ENCODE measurements at places on chromosomes 1 and 21.

DNA sequence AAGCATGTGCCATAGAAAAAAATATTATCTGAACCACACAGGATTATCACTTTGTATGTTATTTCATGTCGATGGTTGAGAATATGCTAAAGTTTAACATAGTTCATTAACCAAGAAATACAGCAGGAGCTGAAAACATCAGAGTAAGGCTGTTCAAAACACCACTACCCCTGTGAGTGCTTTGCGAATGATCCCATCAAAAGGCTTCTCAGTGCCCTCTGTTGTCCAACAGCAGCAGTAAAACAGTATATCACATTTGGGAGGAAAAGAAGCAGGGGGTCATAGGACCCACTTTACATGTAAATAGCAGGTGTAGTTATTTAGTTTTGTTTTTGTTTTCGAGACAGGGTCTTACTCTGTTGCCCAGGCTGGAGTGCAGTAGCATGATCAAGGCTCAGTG lies 289.4 kb upstream of the FMN2 start:
- DNase-seq = no peak

GRCh38 chr21:43972850-43973633 lies 39.1 kb upstream of the TRAPPC10 start:
- no peak for DNase-seq

- DNase-seq = no peak
These were observed 25.8 kb upstream of the VPS26C start for GRCh38 chr21:37292941-37293340.

DNA sequence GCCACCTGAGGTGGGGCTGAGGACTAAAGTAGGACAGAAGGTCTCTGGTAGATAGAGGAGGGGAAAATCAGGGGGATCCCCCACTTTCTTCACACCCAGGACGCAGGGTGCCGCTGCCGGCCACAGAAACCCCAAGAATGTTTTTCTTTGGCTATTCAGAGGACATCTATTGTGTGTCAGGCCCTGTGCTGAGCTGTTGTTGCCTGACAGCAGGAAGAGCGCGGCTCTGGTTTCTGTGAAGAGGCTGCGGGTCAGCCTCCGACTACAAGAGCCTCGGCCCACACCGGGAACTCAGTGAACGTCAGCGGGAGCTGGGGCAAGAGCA lies 407 bp upstream of the PIGV start:
- no peak for DNase-seq

DNA sequence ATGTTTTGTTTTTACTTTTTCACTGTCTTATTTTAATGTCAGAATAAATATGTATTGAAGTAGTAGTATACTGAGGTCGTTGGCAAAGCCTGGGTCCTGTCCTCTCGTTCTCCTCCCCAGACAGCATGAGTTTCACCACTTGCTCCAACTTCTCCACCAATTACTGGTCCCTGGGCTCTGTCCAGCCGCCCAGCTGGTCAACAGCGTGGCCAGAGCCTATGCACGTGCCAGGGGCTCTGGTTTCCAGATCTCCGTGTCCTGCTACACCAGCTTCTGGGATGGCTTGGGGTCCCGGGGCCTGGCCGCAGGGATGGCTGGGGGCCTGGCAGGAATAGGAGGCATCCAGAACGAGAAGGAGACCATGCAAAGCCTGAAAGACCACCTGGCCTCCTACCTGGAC lies 19.3 kb downstream of the PTPN14 start:
- no peak for DNase-seq

DNA sequence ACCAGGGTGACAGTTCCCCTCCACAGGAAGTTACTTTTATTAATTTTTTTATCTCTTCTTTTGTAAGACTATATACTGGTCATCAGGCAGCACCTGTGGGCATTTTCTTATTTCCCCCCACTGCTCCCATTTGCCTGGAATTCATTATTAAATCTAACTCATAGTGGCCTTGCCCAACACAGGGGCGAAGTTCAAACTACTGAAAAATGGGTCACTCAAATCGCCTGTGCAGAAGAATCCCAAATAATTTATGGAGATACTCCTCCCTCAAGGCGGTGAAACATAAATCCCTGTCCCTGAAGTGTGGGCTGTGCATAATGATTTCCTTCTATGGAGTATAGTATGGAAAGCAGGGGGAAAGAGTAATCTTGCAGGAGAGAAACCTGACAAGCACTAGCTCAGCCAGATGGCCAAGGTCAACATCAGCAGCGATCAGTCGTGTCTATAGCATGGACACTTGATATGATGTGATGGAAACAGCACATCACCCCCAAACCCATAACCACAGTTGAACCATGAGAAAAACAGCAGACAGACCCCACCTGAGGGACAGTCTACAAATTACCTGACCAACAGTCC lies 7.9 kb downstream of the CAMK2N1 start:
- DNase-seq = no peak

- no peak for DNase-seq
These were observed 23.4 kb upstream of the HSD3B1 start for GRCh38 chr1:119483441-119484200.

- no peak for DNase-seq
These were observed 223.0 kb downstream of the PLA2G4A start for GRCh38 chr1:187051618-187052232.

DNA sequence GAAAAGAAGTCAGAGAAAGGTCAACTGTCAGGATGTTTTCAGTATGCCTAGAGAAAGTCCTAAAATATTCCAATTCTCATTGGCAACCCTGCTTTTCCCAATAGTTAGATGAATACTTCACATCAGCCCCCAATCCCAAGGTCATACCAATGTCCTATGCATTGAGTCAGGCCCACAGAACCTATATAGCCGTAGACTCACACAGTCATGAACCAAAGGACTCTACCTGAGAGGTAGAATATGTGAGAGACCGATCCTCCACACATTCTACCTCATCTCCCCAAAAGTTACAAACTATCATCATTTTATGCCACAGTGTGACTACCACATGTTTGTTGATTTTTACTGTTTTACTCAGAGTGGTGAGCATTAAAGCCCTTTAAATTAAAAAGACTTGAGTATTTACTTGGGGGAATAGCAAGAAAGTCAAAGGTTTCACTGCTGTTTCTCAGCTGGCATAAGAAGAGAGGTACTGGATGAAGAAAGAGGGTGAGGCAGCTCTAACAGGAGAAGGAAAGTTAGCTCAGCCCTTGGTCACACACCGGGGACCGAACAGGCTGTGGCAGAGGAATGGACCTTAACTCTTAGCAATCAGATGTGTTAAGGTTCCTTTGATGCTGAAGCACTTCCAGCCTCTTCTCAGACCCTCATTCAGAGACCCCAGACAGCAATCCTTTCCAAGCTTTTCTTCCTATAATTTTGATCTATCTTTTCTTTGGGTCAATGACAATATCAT lies 937 bp downstream of the CD48 start:
- no peak for DNase-seq

All from T-cell (primary cell).